Psoas muscle (tissue), 8 donors: ENCODE measurements at places on chromosomes 7 and 10. TPM values are rescaled to one million over a fixed set of nuclear protein-coding genes. Genes with fewer than 3 reads are reported as not detected.

DNA sequence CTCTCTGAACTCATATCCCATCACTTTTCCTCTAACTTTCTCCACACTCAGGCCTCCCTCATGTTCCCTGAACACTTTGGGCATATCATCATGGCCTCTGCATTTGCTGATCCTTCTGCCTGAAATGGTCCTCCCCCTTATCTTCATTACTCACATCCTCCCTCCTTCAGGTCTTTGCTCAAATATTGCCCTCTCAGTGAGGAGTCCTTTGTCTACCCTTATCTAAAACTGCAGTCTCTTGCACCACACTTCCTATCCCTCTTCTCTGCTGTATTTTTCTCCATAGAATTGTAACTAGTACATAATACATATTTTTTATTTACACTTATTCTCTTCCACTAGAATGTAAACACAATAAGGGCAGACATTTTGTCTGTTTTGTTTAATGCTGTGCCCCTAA, 41.7 kb downstream of the DNAJC1 start:
- H3K36me3 ChIP-seq, result no peaks in the 10 kb centered on the region
- H3K4me3 ChIP-seq, result no peak overlapping the region
- no peak for DNase-seq
- H3K4me1 ChIP-seq, result no peaks in the 10 kb centered on the region
- no peaks in the 10 kb centered on the region for H3K27me3 ChIP-seq

GRCh38 chr7:149455175-149455950, 5.5 kb downstream of the ZNF777 start:
- H3K36me3 ChIP-seq, result peaks cover 62% of the 10 kb centered on the region
- no peak for DNase-seq
- no peak overlapping the region for H3K27ac ChIP-seq
- H3K4me1 ChIP-seq, result peaks cover 14% of the 10 kb centered on the region

- H3K4me1 ChIP-seq, result no peaks in the 10 kb centered on the region
- no peak overlapping the region for H3K27ac ChIP-seq
- peaks cover 26% of the 10 kb centered on the region for H3K36me3 ChIP-seq
These were observed 317.3 kb upstream of the HGF start for GRCh38 chr7:82087099-82087498.

GRCh38 chr7:132187869-132188789, 388.1 kb downstream of the PLXNA4 start:
- H3K27me3 ChIP-seq, result no peaks in the 10 kb centered on the region
- H3K4me1 ChIP-seq, result no peaks in the 10 kb centered on the region
- no peak overlapping the region for H3K4me3 ChIP-seq
- H3K27ac ChIP-seq, result no peak overlapping the region
- DNase-seq, result no peak

The ABCC2 gene
- total RNA-seq, result 0.61 TPM

The IPMK gene
- 4.5 TPM for total RNA-seq

- H3K4me1 ChIP-seq, result peaks cover 47% of the 10 kb centered on the region
- H3K27ac ChIP-seq, result no peak overlapping the region
- no peak overlapping the region for H3K4me3 ChIP-seq
- H3K27me3 ChIP-seq, result no peaks in the 10 kb centered on the region
- DNase-seq, result no peak
These were observed 7.2 kb downstream of the RBM17 start for GRCh38 chr10:6095810-6096570.

DNA sequence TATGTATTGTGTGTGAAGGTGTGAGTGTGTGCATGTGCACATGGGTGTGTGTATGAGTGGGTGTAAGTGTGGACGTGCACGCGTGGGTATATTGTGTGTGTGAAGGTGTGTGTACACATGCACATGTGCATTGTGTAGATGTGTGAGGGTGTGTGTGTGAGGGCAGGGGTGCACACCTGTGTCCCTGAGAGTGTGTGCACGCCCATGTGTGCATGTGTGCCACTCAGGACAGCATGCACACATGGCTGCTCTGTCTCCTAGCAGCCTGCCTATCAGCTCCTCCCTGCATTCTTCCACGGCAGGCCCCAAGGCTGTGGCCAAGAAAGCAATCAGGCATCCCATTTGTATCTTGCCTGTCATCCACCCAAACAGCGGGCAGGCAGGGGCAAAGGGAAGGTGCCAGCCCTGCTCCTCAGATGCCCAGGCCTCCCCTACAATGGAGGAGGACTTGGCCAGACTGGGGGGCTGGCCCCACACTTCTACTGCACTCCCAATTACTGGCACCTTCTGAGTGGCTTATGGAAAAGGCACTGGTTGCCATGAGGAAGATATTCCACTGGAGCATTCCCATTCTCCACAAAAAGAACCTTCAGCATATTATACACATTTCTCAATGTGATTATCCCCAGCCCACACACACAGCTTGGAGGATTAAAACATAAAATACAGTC, 380.4 kb upstream of the ZMIZ1 start:
- H3K36me3 ChIP-seq, result no peaks in the 10 kb centered on the region
- H3K4me1 ChIP-seq, result no peaks in the 10 kb centered on the region
- no peak overlapping the region for H3K27ac ChIP-seq
- no peaks in the 10 kb centered on the region for H3K27me3 ChIP-seq
- no peak for DNase-seq

DNA sequence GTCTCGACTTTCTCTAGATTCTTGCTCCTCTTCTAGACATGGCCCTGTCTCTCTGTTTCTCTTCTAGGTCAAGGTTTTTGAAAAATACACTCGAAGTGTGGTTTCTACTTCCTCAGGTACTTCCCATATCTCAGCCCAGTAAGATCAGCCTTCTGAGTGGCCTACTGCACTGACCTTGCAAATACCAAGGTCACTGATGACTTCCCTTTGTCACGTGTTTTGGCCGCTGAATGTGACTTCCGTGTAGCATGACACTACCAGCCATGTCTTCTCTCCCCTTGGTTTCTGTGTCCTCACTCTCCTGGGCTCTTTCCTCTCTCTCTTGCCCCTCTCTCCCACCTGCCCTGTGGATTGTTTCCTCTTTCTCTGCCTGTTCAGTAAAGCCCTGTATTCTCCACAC, 7.9 kb upstream of the WIPF3 start:
- H3K36me3 ChIP-seq, result no peaks in the 10 kb centered on the region
- no peak overlapping the region for H3K4me3 ChIP-seq
- no peak overlapping the region for H3K27ac ChIP-seq

DNA sequence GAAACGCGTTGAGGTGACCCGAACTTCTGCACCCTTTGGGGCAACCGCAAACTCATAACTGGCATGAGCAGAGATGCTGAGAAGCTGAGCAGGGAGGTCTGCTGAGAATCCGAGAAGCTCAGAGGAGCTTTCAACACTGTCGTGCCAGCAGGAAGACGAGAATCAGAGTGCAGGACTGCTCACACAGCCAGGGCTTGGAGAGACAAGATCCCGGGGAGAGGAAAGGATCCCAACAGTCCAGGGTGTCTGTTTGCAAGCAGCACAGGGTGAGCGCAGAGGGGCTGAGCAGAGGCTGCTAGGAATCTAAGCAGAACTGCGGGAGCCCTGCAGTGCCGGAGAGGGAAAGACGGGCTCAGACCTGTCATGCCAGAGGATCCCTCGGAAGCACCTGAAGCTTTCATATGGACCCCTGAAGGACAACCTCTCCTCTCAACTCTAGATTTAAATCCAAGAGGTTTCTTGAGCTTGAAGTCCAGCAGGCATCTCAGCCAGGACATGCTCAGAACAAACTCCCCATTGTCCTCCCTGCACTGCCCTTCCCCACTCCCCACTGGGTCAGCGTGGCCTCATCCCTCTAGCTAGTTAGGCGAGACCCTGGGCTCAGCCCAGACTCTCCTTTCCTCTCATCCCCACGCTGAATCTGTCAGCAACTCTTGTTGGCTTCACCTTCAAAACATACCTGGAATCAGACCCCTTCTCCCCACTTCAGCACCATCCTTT, 40.7 kb downstream of the FOXL3 start:
- no peak overlapping the region for H3K4me3 ChIP-seq
- peaks cover 7% of the 10 kb centered on the region for H3K27me3 ChIP-seq
- DNase-seq, result peak; percentile 34
- no peaks in the 10 kb centered on the region for H3K36me3 ChIP-seq

- H3K27me3 ChIP-seq, result no peaks in the 10 kb centered on the region
- no peak for DNase-seq
- no peaks in the 10 kb centered on the region for H3K36me3 ChIP-seq
- H3K27ac ChIP-seq, result no peak overlapping the region
These were observed 8.7 kb upstream of the PTPRN2 start for GRCh38 chr7:158596309-158596708.

GRCh38 chr7:44194069-44194468, 4.8 kb upstream of the GCK start:
- DNase-seq, result no peak
- H3K4me3 ChIP-seq, result no peak overlapping the region
- H3K27ac ChIP-seq, result no peak overlapping the region
- H3K27me3 ChIP-seq, result no peaks in the 10 kb centered on the region
- H3K4me1 ChIP-seq, result no peaks in the 10 kb centered on the region

The FAM13C gene
- total RNA-seq, result 14.3 TPM

The HMX2 gene
- not detected for total RNA-seq

DNA sequence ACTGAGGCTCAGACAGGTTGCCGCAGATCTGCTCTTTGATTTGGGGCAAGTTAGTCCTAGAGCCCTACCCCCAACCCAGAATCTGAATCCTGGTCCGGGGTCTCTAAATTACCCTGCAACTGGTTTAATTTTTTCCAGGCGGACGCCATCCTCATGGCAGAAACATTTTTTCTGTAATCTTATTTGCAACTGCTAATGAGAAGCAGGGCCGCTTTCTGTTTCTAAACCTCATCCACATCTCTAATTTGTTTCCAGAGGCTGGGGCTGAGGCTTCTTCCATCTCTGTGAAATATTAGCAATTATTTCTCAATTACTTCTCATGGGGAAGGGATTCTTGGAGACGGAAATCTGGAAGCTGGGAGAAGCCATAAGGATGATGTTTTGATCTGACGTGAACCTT, 261.6 kb downstream of the RPS24 start:
- no peak for DNase-seq
- H3K4me3 ChIP-seq, result no peak overlapping the region

The SLC16A12 gene
- total RNA-seq, result 0.98 TPM

GRCh38 chr10:100750291-100751210, 5.2 kb downstream of the PAX2 start:
- no peak for DNase-seq
- no peak overlapping the region for H3K4me3 ChIP-seq
- peaks cover 9% of the 10 kb centered on the region for H3K4me1 ChIP-seq
- H3K27ac ChIP-seq, result no peak overlapping the region
- peaks cover 98% of the 10 kb centered on the region for H3K27me3 ChIP-seq

The RPEL1 gene
- total RNA-seq, result not detected

The LRRC61 gene
- total RNA-seq, result 0.88 TPM

DNA sequence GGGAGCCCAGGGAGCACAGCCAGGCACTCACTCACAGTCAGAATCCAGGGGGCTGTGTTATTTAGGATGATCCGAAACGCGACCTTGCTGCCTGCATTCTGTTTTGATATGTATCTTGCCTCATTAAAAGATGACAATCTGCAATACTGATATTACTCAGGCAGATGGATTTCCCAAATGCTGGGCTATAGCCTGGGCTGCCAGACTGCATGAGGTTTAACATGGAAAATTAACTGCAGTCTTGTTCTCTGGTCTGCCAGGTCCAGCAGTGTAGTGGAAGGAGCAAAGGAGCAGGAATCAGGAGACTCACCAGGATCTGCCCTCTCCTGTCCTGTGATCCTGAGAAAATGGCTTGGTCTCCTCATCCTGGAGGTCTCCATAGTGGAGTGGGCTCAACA, 258.1 kb downstream of the PAXIP1 start:
- no peak overlapping the region for H3K27ac ChIP-seq
- no peak overlapping the region for H3K4me3 ChIP-seq
- H3K27me3 ChIP-seq, result no peaks in the 10 kb centered on the region
- no peaks in the 10 kb centered on the region for H3K4me1 ChIP-seq
- no peaks in the 10 kb centered on the region for H3K36me3 ChIP-seq
- no peak for DNase-seq

- DNase-seq, result no peak
- H3K4me3 ChIP-seq, result no peak overlapping the region
- no peaks in the 10 kb centered on the region for H3K36me3 ChIP-seq
- H3K27ac ChIP-seq, result no peak overlapping the region
- H3K27me3 ChIP-seq, result peaks cover 20% of the 10 kb centered on the region
- H3K4me1 ChIP-seq, result no peaks in the 10 kb centered on the region
These were observed 151.2 kb upstream of the GPR26 start for GRCh38 chr10:123514996-123515395.

The SEMA3A gene
- 0.41 TPM for total RNA-seq

DNA sequence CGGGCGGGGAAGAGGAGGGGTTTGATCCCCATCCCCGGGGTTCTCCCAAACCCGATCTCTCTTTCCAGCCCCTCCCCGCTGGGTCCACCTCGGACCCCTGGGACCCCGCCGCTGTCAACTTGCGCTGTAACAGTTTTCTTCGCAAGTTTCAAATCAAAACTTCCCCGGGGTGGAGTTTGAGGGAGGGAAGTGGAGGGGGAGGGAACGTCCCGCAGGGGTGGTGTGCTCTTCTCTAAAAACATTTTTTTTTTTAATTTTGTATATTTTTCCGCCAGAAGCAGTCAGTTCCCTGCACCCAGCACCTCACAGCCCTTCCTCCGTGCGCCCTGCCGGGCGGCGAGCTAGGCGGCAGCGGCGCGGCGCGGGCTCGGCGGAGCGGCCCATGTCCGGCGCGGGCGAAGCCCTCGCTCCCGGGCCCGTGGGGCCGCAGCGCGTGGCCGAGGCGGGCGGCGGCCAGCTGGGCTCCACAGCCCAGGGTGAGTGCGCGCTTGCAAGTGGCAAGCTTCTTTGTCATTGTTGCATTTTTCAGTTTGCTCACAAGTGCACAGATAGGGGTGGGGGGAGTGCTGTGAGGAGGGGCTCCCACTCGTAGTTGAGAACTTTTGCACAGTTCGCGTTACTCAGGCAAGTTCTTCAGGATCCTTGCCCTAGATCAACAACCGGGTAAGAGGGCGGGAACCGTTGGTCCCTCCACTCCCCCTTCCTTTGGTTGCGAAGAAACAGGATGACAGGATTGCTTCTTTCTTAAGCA, 933 bp downstream of the MDFIC start:
- peak; percentile 59 for DNase-seq
- peak overlapping the region; percentile 78 for H3K27ac ChIP-seq
- no peaks in the 10 kb centered on the region for H3K36me3 ChIP-seq

The PDE6C gene
- not detected for total RNA-seq

DNA sequence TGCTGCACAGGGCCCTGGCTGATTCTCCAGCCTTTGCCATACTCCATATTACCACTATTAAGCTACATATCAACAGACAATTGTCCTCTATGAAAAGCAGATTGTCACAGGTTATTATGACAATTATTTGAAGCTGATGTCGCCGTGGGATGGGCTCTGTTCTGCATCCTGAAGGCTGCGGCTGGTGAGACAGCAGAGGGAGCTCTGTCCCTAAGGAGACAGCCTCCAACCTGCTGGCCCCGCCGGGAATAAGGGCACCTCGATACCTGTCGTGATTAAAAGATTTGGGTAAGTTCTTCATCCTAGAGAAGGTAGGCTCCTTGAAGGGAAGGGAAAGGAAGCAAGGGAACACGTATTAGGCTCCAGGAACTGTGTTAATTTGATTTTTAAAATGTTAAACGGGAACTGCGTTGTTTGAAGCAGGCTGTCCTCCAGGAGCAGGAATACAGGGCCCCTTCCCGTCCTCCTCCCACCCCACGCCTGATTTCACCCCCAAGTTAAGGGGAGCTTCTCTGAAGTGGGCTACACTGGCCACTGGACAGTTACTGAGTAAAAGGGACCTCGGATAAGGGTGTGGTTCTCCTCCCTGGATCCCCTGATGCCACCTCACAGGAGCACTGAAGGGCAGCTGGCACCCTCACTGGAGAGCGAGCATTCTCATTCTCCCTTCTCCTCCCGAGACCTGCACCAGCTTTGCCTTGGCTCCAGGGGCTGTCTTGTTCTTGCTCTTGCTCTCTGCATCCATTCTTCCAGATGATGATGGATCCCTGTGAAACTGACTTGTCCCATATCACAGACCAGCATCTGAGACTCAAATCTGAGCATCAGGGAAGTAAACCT, 11.8 kb upstream of the TIAL1 start:
- peak overlapping the region; percentile 34 for H3K4me3 ChIP-seq
- H3K27me3 ChIP-seq, result no peaks in the 10 kb centered on the region
- peak; percentile 43 for DNase-seq
- H3K27ac ChIP-seq, result no peak overlapping the region
- peaks cover 7% of the 10 kb centered on the region for H3K4me1 ChIP-seq
